ENCODE measurements at places on chromosomes 2 and 18. TPM values are rescaled to one million over a fixed set of nuclear protein-coding genes. Genes with fewer than 3 reads are reported as not detected.

Gene SPDYA
- total RNA-seq = 1.7 TPM

Gene IL1RN
- total RNA-seq = 1,539 TPM

Gene PREB
- total RNA-seq = 47.1 TPM

Gene RGPD3
- 0.18 TPM for total RNA-seq

Gene VWC2L
- not detected for total RNA-seq

Gene PDE1A
- 4.1 TPM for total RNA-seq

Gene GALNT3
- total RNA-seq = 30.9 TPM

Gene ELMOD3
- 11.0 TPM for total RNA-seq

Gene CYP27C1
- total RNA-seq = 0.95 TPM

Gene CNTNAP5
- total RNA-seq = not detected

Gene C2orf66
- not detected for total RNA-seq

Gene SERPINB13
- 228 TPM for total RNA-seq

Gene STON1
- 4.0 TPM for total RNA-seq

Gene SLC9A4
- 0.53 TPM for total RNA-seq

Gene DNAJC5G
- not detected for total RNA-seq

Gene MPP4
- total RNA-seq = 0.19 TPM

Gene GPR35
- total RNA-seq = 0.31 TPM

Gene ORC2
- 6.2 TPM for total RNA-seq

Gene KCNK3
- 0.95 TPM for total RNA-seq

Gene CYBRD1
- 176 TPM for total RNA-seq

Gene AMER3
- total RNA-seq = not detected

Gene ZSWIM2
- not detected for total RNA-seq

Gene SCN9A
- 0.45 TPM for total RNA-seq

Gene CABLES1
- 9.9 TPM for total RNA-seq

Gene GULP1
- 10.4 TPM for total RNA-seq

Gene MMADHC
- total RNA-seq = 111 TPM

Gene ALLC
- total RNA-seq = not detected

Gene RESP18
- not detected for total RNA-seq

Gene RNF152
- 9.1 TPM for total RNA-seq

Gene TBR1
- total RNA-seq = not detected

Gene GNAL
- total RNA-seq = 23.4 TPM

Gene GPR155
- 3.6 TPM for total RNA-seq

Gene UGT1A4
- total RNA-seq = 7.4 TPM

Gene NT5DC4
- not detected for total RNA-seq

Gene LYPD6
- total RNA-seq = 0.83 TPM

Gene WNT10A
- 19.1 TPM for total RNA-seq

Gene SPP2
- total RNA-seq = not detected

Gene GBX2
- total RNA-seq = not detected

Gene FBXO11
- 21.0 TPM for total RNA-seq

Gene CYP26B1
- total RNA-seq = 6.7 TPM

Gene CRYBA2
- total RNA-seq = not detected

Gene IL18R1
- total RNA-seq = 5.5 TPM

Gene ASPRV1
- 0.38 TPM for total RNA-seq

Gene SERPINB12
- total RNA-seq = 1.5 TPM

Gene GPC1
- total RNA-seq = 91.9 TPM

Gene ASXL3
- total RNA-seq = 0.57 TPM

Gene MCM6
- total RNA-seq = 25.5 TPM

Gene ALPP
- total RNA-seq = not detected

Gene IL1RL2
- 4.9 TPM for total RNA-seq

Gene RAB17
- total RNA-seq = 11.1 TPM

Gene RBM44
- total RNA-seq = 1.5 TPM

Gene CYS1
- 0.27 TPM for total RNA-seq

Gene CHRNG
- not detected for total RNA-seq

All from esophagus squamous epithelium (tissue), 5 donors.